ENCODE measurements at places on chromosomes 16 and 17. TPM values are rescaled to one million over a fixed set of nuclear protein-coding genes. Genes with fewer than 3 reads are reported as not detected.

The KRT25 gene
- not detected for total RNA-seq

The ABCC6 gene
- 0.32 TPM for total RNA-seq

The MED9 gene
- total RNA-seq: 18.3 TPM

The CDH1 gene
- not detected for total RNA-seq

The SLC47A1 gene
- total RNA-seq: 29.6 TPM

The TNRC6C gene
- total RNA-seq: 15.2 TPM

The TMEM235 gene
- total RNA-seq: not detected

The TCAP gene
- 3,389 TPM for total RNA-seq

The FASN gene
- total RNA-seq: 37.3 TPM

The CLCN7 gene
- 43.3 TPM for total RNA-seq

The CA10 gene
- total RNA-seq: not detected

- peak; percentile 62 for DNase-seq
- no peak overlapping the region for H3K27ac ChIP-seq
- H3K4me1 ChIP-seq: no peaks in the 10 kb centered on the region
- H3K27me3 ChIP-seq: no peaks in the 10 kb centered on the region
- H3K36me3 ChIP-seq: no peaks in the 10 kb centered on the region
- no peak overlapping the region for H3K4me3 ChIP-seq
Observed at GRCh38 chr17:62819511-62820221, 11.6 kb upstream of the MARCHF10 start.

GRCh38 chr16:4693956-4694641, 737 bp downstream of the NUDT16L1 start:
- H3K27me3 ChIP-seq: no peaks in the 10 kb centered on the region
- peak overlapping the region; percentile 82 for H3K27ac ChIP-seq
- H3K4me3 ChIP-seq: peak overlapping the region; percentile 92

- H3K27ac ChIP-seq: no peak overlapping the region
- H3K4me3 ChIP-seq: no peak overlapping the region
- no peaks in the 10 kb centered on the region for H3K36me3 ChIP-seq
Observed at GRCh38 chr17:3529817-3530741, 27.5 kb downstream of the TRPV3 start.

GRCh38 chr17:8384801-8385378, 1.9 kb upstream of the RPL26 start:
- DNase-seq: no peak
- no peak overlapping the region for H3K27ac ChIP-seq
- peaks cover 18% of the 10 kb centered on the region for H3K4me1 ChIP-seq
- no peaks in the 10 kb centered on the region for H3K27me3 ChIP-seq

GRCh38 chr17:63774141-63774968, at the start of gene DDX42:
Gene DDX42, plus strand, starts transcription at chr17:63774170. Its CDS starts 12,880 bp downstream, at chr17:63787050.
- no peaks in the 10 kb centered on the region for H3K27me3 ChIP-seq
- peak; percentile 90 for DNase-seq
- peak within 1 kb of the TSS; percentile 89 for H3K4me3 ChIP-seq

- H3K36me3 ChIP-seq: no peaks in the 10 kb centered on the region
- H3K27ac ChIP-seq: no peak overlapping the region
- no peak for DNase-seq
- H3K4me1 ChIP-seq: peaks cover 4% of the 10 kb centered on the region
- peaks cover 4% of the 10 kb centered on the region for H3K27me3 ChIP-seq
Observed at GRCh38 chr17:48502312-48502711, 28.5 kb downstream of the HOXB1 start.

DNA sequence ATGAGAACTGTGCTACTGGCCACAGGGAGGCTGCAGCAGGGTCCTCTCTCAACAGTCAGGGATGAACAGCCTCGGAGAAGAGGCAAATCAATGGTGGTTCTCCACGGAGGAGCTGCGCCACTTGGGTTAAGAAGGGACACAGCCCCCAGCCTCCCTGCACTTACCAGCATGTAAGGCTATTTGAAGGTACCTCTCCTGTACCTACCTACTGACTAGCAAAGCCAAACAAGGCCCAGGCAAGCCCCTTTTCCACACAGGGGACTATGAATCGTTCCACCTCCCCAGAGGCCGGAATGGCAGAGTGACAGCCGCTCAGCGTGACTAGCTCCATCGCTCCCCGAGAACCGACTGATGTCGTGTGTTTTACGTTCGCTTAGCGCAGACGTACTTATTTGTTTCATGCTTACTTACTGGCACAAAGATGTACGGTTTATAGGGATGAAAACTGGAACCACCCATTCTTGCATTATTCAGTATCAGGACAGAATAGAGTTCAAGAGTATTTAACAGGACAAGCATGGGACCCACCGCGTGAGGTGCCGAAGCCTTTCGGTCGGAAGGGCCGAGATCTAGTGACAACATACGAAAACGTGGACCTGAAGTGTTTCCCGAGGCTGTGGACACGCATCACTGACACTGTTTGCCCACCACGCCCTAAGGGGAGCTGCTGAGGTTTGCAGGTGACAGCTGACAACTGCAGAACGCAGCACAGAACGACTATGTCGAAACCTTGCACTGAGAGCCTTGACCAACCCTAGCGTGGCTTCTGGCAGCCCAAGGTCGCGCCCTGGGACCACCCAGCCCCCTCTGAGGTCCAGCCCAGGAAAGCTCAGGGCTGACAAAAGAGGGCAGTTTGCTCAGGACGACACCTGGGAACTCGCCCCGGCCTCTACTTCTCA, 1.0 kb downstream of the TEPSIN start:
- peaks cover 39% of the 10 kb centered on the region for H3K36me3 ChIP-seq
- peaks cover 20% of the 10 kb centered on the region for H3K4me1 ChIP-seq
- peak overlapping the region; percentile 96 for H3K27ac ChIP-seq
- H3K27me3 ChIP-seq: no peaks in the 10 kb centered on the region

DNA sequence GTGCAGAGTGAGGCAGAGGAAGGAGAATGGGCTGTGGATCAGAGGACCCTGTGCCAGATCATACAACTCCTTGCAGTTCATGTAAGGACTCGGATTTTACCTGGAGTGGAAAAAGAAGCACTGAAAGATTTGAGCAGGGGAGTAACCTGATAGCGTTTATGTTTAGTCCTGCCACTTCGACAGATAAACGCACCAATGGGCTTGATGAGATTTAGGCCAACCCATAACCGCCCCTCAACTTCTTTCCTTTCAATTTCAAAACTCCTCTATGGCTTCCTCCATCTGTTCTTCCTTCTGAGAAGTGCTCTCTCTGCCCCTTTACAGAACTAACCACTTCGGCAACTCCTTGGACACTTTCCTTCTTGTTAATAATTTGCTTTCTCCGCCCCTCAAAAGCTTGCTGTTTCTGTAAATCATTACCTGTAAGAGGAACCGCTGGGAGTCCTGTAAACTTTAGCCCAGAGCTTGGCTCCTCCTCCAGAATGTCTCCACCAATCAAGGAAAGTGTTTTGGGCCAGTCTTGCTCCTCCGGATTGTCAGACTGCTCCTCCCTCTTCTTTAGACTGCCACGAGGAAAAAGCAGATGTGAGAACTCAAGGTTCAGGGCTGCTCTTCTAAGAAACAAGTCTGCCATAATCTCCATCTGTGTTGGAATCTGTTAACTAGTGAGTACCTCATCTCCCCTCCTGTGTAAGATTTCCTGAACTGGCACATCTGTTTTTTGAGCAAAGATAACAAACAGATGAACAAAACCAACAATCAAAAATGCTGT, at the start of gene ACSM3:
ACSM3 (plus strand) TSS at position 554 of the 772 bp plus-strand sequence. CDS start 6,021 bp downstream, outside the sequence.
- H3K4me1 ChIP-seq: no peaks in the 10 kb centered on the region
- no peaks in the 10 kb centered on the region for H3K27me3 ChIP-seq
- no peak within 1 kb of the TSS for H3K27ac ChIP-seq

- H3K4me1 ChIP-seq: peaks cover 7% of the 10 kb centered on the region
- no peak overlapping the region for H3K4me3 ChIP-seq
- no peak for DNase-seq
- peak overlapping the region; percentile 83 for H3K27ac ChIP-seq
Observed at GRCh38 chr17:78861229-78861628, 20.6 kb upstream of the USP36 start.

DNA sequence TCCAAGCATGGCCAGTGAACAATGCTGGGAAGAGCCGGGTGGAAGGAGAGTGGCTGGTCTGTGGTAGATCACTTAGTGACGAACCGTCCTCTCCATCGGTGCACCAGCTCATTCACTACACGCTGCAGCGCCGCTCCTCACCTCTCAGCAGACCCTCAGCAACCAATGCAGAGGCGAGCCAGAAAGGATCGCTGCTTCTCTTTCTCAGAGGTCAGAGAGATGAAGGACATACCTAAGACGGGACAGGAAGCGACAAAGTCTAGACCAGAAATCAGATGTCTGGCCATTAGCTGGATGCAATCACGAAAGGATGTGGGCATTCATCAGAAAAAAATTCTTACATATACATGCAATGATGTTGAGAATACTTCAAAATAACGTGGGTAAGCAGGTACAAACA, 26.9 kb downstream of the NSMCE1 start:
- no peaks in the 10 kb centered on the region for H3K27me3 ChIP-seq
- peaks cover 37% of the 10 kb centered on the region for H3K4me1 ChIP-seq
- H3K27ac ChIP-seq: peak overlapping the region; percentile 50

DNA sequence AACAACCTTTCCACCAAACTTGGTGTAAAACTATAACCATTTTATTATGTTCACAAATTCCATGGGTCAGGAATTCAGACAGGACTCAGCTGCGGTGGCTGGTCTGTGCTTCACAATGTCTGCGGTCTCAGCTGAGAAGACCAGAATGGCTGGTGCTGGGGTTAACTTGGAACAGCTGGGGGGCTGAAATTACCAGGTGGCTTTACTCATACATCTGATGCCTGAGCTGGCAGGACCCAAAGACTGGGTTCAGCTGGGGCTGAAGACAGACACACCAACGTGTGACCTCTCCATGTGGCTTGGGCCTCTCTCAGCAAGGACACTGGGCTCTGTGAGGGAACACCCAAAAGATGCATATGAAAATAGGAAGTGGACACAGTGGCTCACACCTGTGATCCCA, 5.7 kb upstream of the HID1 start:
- H3K27me3 ChIP-seq: no peaks in the 10 kb centered on the region
- no peaks in the 10 kb centered on the region for H3K4me1 ChIP-seq
- no peaks in the 10 kb centered on the region for H3K36me3 ChIP-seq

DNA sequence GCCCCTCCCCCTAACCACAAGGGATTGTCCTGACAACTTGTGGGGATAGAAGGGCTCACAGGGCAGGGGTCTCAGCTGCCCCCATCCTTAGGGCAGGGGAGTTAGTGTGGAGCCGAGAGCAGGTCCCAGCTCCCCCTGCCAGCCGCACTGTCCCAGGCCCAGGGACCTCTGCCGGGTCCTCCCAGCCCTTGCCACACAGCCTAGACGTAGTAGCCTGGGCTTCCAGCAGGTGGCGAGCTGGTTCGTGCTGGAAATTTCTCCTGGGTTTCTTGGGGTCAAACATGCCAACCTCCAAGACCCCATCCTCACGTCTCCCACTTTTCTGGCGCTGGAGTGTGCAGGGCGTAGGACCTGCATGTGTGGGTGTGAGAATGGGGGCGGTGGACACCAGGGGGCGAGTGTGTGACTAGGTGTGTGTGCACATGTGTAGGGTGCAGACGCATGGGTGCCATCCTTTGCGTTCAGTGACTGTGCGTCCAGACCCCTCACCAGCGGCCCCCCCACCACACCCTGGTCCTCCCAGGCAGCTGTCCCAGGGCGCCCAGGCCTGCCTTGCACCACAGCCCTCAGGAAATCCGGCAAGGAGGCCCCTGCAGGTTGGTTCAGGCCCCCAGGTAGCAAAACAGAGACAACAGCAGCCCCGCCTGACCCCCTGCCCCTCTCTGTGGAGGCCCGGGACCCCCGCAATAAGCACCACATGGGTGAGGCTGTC, 29.5 kb downstream of the SBK1 start:
- H3K4me3 ChIP-seq: no peak overlapping the region
- peaks cover 14% of the 10 kb centered on the region for H3K36me3 ChIP-seq
- no peaks in the 10 kb centered on the region for H3K27me3 ChIP-seq
- H3K4me1 ChIP-seq: no peaks in the 10 kb centered on the region
- DNase-seq: no peak
- no peak overlapping the region for H3K27ac ChIP-seq

- peaks cover 9% of the 10 kb centered on the region for H3K27me3 ChIP-seq
- no peak overlapping the region for H3K27ac ChIP-seq
- H3K4me3 ChIP-seq: no peak overlapping the region
- H3K36me3 ChIP-seq: no peaks in the 10 kb centered on the region
- DNase-seq: no peak
Observed at GRCh38 chr16:84233748-84234147, 6.1 kb downstream of the KCNG4 start.

DNA sequence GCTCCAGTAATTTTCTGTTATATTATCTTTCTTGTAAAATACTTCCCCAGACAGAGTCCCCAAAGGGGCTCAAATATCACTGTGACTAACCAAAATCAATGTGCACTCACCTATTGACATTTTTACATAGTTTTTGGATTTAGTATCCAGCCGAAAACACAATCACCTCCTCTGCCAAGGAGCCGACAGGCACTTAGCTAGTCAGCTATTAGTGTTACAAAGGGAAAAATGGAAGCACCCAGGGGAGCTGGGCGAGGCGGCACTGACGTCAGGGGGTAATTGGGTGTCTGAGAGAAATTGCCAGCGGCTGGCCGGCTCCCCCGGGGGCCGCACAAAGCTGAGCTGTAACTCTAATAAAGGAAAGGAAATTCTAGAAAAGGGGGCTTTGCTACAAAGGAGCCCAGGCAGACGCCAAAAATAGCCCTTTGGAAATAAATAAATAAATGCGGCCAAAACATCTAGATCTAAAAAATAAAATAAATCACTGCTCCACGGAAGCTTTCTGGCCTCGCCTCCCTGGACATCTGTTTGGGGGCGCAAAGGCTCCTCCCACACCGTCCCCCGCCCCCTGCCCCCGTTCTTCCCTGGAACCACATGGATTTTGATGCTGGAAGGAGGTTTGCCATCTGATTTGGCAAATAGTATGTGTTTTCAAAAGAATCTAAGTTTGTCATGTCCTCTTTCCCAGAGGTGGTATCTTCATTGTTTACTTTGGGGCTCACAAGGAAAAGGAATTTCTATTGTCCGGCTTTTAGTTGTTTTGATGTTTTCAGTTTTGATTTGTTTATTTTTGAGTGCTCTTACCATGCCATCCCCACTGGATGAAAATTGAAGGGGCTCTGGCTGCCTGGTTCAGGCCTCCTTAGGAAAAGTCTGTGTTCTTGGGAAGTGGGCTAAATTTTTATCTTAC, 156.7 kb downstream of the ZNF423 start:
- no peaks in the 10 kb centered on the region for H3K36me3 ChIP-seq
- peaks cover 29% of the 10 kb centered on the region for H3K4me1 ChIP-seq
- peak overlapping the region; percentile 22 for H3K4me3 ChIP-seq
- DNase-seq: peak; percentile 49
- H3K27me3 ChIP-seq: no peaks in the 10 kb centered on the region

- no peak overlapping the region for H3K4me3 ChIP-seq
- peaks cover 26% of the 10 kb centered on the region for H3K4me1 ChIP-seq
- H3K27me3 ChIP-seq: no peaks in the 10 kb centered on the region
- no peak for DNase-seq
Observed at GRCh38 chr16:67407176-67407787, 9.0 kb downstream of the ZDHHC1 start.

DNA sequence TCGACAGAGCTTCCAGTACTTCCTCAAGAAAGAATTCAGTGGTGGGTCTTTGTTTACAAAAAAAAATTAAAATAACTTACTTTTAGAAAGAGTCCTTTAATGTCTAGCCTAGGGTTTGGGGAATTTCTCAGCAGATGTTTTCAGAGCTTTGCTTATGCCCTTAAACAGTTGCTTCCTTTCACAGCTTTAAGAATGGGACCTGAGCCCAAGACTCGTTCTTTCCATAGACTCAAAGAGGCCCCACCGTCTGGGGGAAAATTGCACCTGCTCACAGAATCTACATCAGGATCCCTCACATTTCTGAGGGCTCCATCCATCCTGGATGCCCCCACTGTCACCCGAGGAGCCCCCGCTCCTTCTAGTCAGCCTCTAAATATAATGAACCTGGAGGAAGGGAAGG, 60.0 kb downstream of the RGS9 start:
- no peaks in the 10 kb centered on the region for H3K27me3 ChIP-seq
- no peaks in the 10 kb centered on the region for H3K4me1 ChIP-seq
- no peak for DNase-seq
- no peak overlapping the region for H3K4me3 ChIP-seq
- H3K27ac ChIP-seq: no peak overlapping the region

Data from psoas muscle (tissue), 8 donors.